ENCODE measurements at places on chromosomes 2 and 18. TPM values are rescaled to one million over a fixed set of nuclear protein-coding genes. Genes with fewer than 3 reads are reported as not detected.
A peak's percentile ranks its signal among the peaks of the same experiment; 100 is the strongest.

The ECEL1 gene
- total RNA-seq = 1.2 TPM

DNA sequence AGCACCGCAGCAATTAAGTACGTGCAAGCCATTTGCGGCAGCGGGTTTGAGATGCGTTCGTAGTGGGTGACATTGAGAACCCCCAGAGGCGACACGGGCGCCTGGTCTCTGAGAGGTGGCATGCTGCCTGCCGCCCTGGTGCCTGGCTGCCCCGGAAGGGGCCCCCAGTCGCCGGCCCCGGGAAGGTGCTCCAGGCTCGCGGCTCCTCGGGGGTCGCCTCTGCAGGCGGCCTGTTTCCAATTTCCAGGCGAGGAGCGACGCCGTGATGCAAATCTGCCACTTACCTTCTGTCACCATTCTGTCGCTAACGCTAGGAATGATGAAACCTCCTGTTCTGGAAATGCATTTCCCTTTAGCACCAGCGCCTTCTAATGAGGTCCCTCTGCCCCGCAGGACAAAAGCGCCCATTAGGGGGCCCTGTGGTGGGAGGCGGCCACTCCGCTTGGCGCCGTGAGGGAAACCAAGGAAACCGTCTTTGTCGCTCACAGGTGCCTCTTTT, 13.0 kb downstream of the KIF5C start:
- H3K4me3 ChIP-seq = peak overlapping the region; percentile 50
- H3K36me3 ChIP-seq = no peaks in the 10 kb centered on the region
- peaks cover 12% of the 10 kb centered on the region for H3K4me1 ChIP-seq
- peaks cover 43% of the 10 kb centered on the region for H3K27me3 ChIP-seq

DNA sequence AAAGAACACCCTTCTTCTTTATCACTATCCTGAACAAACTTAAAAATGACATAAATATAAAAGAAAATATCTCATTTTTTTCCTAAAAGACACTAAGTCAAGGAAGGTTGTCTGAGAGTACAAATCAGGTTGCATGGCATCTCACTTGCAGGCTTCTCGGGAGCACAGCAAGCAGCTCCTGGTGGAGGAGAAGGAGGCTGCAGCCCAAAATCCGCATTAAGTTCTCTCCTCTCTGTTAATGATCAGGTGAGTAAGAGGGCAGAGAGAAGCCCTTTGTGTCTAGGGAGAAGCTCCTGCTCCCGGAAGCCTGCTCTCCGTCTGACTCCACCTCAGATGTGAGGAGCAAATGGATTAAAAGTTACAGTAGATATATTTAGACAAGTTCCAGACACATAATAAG, 35.0 kb upstream of the DOK6 start:
- DNase-seq = no peak
- H3K27me3 ChIP-seq = no peaks in the 10 kb centered on the region
- no peaks in the 10 kb centered on the region for H3K36me3 ChIP-seq
- H3K4me1 ChIP-seq = no peaks in the 10 kb centered on the region
- H3K4me3 ChIP-seq = no peak overlapping the region
- no peak overlapping the region for H3K27ac ChIP-seq

GRCh38 chr2:28801726-28802125, 8.9 kb upstream of the SPDYA start:
- no peak for DNase-seq
- no peak overlapping the region for H3K4me3 ChIP-seq
- no peaks in the 10 kb centered on the region for H3K27me3 ChIP-seq
- H3K4me1 ChIP-seq = peaks cover 4% of the 10 kb centered on the region

DNA sequence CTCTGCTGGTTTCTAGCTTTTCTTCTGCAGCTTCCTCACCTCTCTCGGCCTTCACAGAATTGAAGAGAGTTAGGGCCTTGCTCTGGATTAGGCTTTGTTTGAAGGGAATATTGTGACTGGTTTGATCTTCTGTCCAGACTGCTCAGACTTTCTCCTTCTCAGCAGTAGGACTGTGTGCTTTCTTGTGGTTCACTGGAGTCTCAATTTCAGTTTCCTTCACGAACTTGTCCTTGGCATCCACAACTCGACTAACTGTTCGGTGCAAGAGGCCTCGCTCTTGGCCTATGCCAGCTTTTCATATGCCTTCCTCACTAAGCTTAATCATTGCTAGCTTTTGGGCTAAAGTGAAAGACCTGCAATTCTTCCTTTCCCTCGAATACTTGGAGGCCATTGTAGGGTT, 18.9 kb upstream of the SALL3 start:
- H3K27me3 ChIP-seq = no peaks in the 10 kb centered on the region
- H3K27ac ChIP-seq = no peak overlapping the region
- DNase-seq = no peak
- H3K36me3 ChIP-seq = no peaks in the 10 kb centered on the region
- no peaks in the 10 kb centered on the region for H3K4me1 ChIP-seq
